Tongue (tissue), 3 donors: ENCODE measurements at places on chromosomes 7 and 10. TPM values are rescaled to one million over a fixed set of nuclear protein-coding genes. Genes with fewer than 3 reads are reported as not detected.
A peak's percentile ranks its signal among the peaks of the same experiment; 100 is the strongest.

Gene HNRNPH3
- total RNA-seq, result 67.5 TPM

Gene CDHR3
- 4.1 TPM for total RNA-seq

Gene DCLRE1A
- 7.8 TPM for total RNA-seq

Gene RET
- 12.0 TPM for total RNA-seq

Gene OPALIN
- total RNA-seq, result not detected

Gene ANKRD7
- 2.2 TPM for total RNA-seq

DNA sequence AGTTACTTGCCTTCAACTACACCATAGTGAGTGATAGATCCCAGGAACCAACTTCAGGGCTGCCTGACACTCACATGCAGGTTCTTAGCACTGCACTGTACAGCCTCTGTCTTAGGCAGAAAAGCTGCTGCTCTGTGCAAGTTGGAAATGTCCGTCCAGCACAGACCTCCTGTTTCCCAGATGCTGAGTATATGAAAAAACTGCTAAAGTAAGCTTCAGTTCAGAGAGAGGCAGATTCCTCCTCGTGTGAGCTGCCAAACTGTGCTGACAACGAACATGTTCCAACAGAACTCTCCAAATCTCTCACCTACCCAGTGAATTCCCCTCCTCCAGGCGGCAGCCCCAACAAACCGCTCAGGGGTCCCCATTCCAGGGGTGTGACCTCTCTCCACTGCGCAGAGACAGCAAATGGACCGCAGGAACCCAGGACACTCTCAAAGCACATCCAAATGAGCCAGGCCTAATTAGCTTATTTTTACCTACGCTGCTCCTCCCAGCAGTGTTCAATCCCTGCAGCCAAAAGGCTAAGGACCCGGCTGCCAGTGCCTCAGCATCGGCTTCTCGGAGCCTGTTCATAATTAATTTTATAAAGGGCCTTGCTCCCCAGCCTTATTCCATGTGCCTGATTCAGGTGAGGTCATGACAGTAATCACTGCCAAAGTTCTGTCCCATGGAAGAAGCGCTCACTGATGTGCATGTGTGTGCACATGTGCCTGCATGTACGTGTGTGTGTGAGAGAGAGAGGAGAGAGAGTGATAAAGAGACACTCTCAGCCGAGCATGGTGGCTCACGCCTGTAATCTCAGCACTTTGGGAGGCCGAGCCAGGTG lies 159.5 kb upstream of the AUTS2 start:
- peak; percentile 83 for DNase-seq

DNA sequence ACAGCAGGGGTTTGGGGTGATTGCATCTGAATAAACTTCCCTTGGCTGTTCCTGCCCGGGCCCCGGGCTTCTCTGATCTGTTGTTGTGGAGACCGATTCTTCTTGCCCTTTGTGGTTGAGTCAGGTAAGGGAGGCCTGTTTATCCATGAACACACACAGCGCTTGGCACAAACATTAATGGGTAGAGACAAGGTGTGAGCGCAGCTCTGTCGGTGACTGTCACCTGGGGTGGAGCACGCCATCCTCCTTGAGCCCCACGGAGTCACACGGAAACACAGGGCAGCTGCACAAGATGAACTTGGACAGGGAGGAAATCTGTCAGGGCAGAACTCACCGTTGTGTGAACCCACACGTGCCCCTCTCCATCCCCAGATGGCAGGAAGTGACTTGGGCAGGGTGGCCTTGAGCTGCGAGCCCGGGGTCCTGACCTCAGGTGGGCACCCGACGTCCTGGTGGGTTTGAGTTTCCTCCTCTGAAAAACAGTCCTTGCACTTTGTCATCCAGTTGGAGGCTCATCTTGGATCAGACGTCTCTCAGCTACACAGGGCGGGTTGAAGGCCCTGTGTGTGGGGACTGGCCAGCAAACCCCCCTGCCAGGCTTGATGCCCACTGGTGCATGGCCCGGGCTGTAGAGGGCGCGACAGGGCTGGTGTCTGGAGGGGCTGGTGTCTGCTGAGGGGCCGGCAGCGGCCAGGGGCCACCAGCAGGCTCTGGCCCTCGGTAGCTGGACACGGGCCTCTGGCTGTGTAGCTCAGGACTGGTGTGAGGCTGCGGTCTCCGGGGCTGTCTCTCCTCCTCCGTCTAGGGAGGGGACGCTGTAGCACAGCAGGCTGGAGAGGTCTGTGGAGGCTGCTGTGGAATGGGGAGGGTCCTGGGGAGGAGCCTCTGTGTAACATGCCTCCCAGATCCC lies 24.2 kb upstream of the SHH start:
- no peak for DNase-seq

DNA sequence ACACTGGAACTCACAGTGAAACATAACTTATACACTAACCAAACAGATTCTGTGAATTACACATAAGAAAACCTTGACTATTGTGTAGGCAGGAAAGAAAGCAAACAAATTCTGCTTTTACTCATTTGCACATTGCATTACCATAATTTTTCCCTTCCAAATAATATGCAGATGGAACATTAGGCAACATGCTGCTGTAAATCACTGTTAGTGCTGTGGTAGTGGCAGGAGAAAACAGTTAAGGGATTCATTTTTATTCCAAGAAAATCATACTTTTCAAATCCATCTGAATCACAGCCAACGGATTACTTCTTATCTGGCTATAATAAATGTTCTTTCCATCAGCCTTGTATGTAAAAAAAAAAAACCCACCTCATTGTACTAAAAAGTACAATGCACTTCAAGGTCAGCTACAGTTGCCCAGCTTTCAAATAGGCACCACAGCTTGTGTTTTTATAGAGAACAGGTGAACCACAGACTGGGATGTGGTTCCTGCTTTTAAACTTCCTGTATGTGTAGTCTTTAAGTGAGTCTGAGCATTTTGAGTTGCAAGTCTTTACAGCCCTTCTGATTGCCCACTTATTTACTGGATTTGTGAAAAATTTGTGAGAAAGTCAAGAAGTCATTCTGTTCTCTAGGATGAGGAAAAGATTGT lies 590.0 kb upstream of the SEMA3D start:
- peak; percentile 34 for DNase-seq

DNA sequence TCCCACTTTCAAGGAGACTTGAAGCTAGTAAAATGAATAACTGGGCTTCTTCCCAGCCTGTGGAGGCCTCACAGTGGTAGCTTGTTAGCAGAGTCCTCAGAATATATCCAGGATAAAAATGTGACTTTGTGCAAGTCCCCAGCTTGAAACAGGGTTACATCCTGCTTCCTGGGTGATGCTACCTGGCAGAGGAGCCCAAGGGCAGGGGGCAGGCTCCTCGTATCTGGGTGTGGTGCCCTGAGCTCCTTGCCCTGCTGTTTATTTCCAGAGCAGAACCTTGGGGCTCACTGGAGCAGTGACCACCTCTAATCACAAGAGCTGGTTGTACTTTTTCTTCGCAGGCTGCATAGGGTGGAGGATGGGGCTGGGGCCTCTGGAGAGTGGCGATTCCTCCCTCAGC lies 94.8 kb downstream of the GRK5 start:
- no peak for DNase-seq

DNA sequence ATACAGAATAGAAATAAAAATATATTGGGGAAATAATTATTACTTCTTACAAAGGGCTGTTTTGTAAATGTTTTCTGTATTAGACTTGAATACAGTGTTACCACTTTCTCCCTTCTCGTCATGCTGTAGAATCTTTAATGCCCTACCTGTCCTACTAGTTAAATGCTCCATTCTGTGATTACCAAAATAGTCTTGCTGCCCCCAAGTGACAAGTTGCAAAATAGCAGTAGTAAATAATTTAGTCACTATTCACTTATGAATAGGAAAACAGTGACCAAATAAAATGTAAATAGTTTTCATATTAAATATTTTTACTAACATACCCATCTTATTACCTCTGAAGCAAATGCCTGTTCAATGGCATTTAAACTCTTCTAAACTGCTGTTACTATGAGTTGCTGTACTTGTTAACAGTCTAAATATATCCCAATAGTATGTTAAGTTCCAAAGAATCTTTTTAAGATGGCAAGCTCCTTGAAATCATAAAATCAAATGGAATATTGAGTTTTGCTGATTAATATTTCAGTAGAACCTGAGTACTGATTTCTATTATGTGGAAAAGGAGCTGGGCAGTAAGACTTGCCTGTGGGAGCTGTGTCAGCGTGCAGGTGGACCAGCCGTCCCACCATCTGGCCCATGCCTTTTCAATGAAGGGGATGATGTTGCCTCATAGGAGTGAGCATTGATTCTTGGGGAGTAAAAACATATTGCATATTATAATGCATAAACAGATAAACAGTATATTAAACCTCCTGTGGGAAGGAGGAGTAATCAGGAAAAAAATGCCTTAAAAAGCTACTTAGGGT lies 18.1 kb upstream of the OIT3 start:
- peak; percentile 48 for DNase-seq

GRCh38 chr7:139360948-139361307 lies 1.2 kb downstream of the LUC7L2 start:
- DNase-seq, result no peak

GRCh38 chr10:126904516-126904817 lies 761 bp upstream of the DOCK1 start:
- DNase-seq, result no peak

GRCh38 chr10:114662646-114663217 lies 4.7 kb upstream of the ABLIM1 start:
- DNase-seq, result no peak

DNA sequence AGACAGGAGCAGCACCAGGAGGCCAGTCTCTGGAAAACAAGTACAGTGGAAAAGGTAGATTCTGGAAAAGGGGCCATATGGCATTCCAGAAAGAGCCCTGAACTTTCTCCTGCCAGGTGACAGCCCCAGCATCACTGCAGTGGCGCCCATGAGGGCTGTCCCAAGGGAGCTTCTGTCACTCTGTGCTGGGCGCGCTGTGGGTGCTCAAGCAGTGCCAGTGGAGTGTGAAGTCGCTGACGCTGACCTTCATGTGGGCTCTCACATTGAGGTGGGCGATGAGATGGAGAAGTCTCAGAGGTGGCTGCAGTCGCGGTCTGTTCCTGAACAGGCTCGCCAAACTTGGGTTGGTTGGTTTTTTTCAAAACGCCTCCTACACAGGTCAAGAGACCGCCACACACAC lies 38.2 kb downstream of the FKBP6 start:
- no peak for DNase-seq

- DNase-seq, result no peak
Measured at GRCh38 chr10:95818668-95819067, 62.7 kb downstream of the ENTPD1 start.

- DNase-seq, result no peak
Measured at GRCh38 chr10:3566627-3567026, 218.4 kb downstream of the KLF6 start.

DNA sequence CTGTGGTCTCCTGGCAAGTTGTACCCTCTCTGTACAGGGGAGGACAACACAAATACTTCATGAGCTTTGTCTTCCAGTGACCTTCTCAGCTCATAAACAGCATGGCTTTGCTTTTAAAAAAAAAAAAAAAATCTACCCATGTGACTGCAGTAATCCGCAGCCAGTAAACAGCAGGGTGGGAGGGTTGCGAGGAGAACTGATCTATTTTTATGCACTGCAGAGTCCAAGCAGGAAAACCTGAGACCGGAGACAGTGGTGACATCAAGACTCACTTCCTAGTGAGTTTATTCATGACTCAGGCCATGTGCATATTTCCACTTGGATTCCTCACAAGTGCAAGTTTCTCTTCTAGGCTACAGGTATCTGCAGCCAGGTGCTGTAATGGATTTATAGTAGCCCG lies 127.9 kb downstream of the NRF1 start:
- DNase-seq, result peak; percentile 67
